ENCODE measurements at places on chromosomes 11 and 22.
A peak's percentile ranks its signal among the peaks of the same experiment; 100 is the strongest.

DNA sequence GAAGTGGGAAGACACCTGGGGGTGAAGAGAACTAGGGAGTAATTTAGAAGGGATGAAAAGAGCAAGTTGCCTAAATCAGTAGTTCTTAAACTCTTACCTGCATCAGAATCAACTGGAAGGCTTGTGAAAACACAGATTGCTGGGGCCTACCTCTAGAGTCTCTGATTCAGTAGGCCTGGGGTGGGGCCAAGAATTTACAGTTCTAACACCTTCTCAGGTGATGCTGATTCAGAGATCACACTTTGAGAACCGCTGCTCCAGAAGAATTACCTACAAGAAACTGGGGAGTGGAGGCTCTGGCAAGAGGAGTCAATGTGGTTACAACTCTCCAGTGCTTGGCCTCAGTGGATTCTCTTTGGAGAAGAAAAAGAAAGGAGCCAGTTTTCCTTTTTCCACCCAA, 128.7 kb downstream of the C11orf58 start:
- no peak for DNase-seq

DNA sequence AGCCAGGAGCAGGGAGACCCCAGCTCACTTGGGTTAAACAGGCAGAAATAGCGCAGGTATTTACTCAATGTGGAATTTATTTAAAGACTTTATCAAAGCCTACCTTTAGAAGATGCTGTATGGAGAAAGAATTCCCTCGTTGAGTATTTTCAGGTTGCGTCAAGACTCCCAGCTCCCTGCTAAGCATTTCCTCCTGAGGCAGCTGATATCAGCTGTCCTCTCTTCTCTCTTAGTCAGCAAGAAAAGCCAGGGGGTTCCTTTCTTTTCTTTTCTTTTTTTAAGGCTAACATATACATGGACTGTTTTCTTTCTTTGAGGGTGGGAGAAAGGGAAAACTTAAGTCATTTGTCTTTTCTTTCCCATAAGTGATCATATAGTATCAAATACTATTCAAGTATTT, 125.8 kb upstream of the POU2AF2 start:
- no peak for DNase-seq

DNA sequence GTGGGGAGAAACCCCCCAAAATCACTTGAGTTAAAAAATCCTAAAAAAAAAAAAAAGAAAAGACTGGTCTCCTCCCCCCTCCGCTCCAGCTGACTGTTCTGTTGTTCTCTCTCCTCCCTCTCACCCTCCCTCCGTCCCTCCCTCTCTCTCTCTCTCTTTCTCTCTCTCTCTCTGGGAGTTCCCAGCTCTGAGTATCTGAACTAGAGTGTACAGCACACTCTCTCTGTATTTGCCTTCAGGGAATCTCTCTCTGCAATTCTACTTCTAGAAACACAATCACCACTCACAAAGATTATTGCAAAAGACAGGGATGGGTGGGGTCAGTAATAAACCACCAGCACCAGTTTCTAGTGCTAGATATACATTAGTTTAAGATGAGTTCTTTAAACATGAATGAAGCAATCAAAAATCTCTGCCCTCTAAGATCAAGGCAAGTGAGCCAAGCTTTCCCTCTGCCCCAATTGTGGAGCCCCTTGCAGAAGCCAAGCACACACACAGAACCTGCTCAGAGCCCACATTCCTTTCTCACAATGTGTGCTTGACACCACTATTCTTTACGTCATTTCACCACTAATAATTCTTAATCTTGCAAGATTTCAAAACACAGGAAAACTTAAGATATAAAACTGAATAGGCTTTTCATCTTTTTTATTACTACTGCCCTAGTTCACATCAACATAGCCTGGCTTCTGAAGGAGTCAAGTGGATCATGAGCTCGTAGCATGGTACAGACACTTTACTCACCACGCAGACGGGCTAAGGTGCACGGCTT, 133.5 kb downstream of the RBFOX2 start:
- DNase-seq, result peak; percentile 43

GRCh38 chr22:43118953-43119458, 8.5 kb downstream of the BIK start:
- DNase-seq, result no peak

- DNase-seq, result no peak
Observed at GRCh38 chr11:14288189-14288935, 70.6 kb downstream of the RRAS2 start.

GRCh38 chr22:19167106-19167869, 11.2 kb downstream of the SLC25A1 start:
- no peak for DNase-seq

GRCh38 chr11:12862696-12863469, 146.2 kb upstream of the RASSF10 start:
- peak; percentile 59 for DNase-seq

DNA sequence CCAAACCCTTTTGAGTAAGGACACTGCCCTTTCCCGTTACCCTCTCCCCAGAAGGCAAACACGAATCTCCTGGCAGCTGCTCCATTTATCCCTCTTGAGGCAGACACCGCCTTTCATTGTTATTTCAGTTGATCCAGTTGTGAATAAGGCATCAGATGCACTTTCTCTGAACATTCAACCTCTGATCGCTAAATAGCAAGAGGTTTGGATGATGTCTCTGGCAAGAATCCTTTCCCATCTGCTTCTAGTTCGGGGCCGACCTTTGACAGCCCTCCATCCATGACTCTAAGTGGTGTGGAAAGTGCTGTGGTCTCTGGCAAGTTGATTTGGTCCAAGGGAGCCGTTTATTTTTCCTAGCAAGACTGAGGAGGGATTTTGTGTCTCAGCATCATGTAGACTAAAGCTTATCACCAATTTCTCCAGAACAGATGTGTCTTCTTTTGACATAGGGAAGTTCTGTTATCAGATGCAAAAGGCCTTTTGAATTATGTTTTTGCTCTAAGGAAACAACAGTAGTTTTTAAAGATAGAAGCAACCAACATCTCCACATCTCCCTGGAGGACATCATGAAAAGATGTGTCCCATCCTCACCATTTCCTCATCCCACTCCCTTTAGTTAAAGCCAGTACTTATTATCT, 123.6 kb downstream of the CCDC34 start:
- peak; percentile 35 for DNase-seq

DNA sequence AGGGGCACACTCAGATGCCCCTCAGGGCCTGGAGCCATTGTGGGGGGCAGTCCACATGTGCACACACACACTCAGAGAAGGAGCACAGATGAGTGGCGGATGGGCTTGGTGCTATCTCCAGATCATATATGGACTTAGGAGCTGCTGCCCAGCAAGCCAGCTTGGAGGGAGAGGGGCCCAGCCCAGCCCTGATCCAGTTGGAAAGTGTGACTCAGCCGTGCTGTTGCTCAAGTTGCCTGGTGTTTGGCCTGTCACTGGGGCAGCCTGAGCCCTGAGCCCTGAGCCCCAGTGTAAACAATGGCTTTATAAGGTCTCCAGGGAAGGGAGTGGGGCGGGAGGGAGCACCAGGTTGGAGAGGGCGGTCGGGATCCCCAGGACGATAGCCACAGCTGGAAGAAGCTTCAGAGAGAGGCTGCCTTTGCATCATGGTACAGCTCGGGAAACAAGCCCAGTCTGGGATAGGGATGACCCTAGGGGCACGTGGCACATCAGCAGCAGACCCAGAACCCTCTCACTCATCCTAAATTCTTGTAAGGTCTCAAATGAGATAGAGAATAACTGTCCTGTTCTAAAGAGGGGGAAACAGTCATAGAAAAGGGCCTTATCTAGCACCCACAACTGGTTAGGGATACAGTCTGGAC, 4.8 kb downstream of the SELENOM start:
- DNase-seq, result peak; percentile 97

GRCh38 chr11:33358150-33358831, 101.1 kb downstream of the HIPK3 start:
- no peak for DNase-seq
